Trophoblast cell (in vitro differentiated cells and primary cell): ENCODE measurements at places on chromosomes 11 and 22.
A peak's percentile ranks its signal among the peaks of the same experiment; 100 is the strongest.

DNA sequence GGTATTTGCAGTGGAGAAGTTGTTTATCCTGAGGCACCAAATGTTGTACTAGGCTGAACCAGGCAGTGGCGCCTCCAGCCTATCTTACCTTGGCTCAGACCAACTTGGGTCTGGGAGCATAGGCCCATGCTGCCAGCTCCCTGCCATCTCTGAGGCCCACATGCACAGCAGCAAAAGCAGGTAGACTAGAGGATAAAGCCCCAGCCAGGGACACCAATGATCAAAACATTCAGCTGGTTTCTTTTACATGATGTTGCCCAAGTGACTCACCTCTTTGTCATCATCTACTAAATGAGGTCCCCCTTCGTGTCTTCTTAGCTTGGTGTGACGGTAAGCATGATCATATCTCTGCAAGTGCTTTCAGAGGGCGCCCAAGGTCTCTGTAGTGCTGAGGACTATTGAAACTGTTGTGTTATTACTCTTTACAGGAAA is 112.1 kb upstream of the DRD2 start:
- no peaks in the 10 kb centered on the region for H3K36me3 ChIP-seq
- peaks cover 5% of the 10 kb centered on the region for H3K4me1 ChIP-seq
- H3K4me3 ChIP-seq, result no peak overlapping the region
- H3K27ac ChIP-seq, result no peak overlapping the region
- H3K27me3 ChIP-seq, result no peaks in the 10 kb centered on the region

DNA sequence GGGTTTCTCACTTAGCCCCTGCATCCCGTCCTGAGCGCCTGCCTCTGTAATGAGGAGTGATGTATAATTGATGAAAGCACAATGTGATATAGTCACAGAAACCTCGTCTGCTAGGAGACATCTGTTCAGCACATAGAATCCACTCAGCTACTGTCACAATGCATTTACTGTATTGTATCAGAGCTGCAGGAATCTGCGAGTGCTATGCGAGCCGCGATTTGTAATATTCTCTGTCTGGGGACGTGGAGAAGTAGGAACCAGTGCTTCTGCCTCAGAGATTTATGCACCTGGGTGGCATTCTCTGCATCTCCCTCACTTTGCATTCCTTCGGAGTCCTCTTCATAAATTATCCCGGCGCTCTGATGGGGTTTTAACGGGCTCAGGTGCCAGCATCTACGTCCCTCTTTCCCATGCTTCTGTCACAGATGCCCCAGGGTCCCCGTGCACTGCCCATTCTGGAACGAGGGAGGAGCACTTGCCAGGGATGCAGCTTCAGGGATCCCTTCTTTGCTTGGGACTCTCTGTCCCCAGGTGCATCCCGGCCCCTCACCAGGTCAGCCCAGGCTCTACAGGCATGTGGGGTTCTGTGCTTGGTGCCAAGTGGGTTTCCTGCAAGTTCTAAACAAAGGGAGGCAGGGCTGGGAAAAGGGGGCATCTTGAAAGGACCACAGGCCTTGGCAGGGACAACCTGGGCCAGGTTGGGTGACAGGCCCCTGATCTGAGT is 205.5 kb downstream of the DSCAML1 start:
- no peak overlapping the region for H3K4me3 ChIP-seq
- no peaks in the 10 kb centered on the region for H3K4me1 ChIP-seq
- no peak for DNase-seq
- no peak overlapping the region for H3K27ac ChIP-seq
- no peaks in the 10 kb centered on the region for H3K27me3 ChIP-seq

- H3K27ac ChIP-seq, result no peak within 1 kb of the TSS
- no peaks in the 10 kb centered on the region for H3K36me3 ChIP-seq
- DNase-seq, result peak; percentile 80
- H3K4me3 ChIP-seq, result no peak within 1 kb of the TSS
- peaks cover 24% of the 10 kb centered on the region for H3K4me1 ChIP-seq
- H3K27me3 ChIP-seq, result no peaks in the 10 kb centered on the region
These were observed at the start of gene CRYAB for GRCh38 chr11:111911563-111912401. Gene CRYAB, minus strand, starts transcription at chr11:111911770. Its CDS starts 46 bp downstream, at chr11:111911724.

DNA sequence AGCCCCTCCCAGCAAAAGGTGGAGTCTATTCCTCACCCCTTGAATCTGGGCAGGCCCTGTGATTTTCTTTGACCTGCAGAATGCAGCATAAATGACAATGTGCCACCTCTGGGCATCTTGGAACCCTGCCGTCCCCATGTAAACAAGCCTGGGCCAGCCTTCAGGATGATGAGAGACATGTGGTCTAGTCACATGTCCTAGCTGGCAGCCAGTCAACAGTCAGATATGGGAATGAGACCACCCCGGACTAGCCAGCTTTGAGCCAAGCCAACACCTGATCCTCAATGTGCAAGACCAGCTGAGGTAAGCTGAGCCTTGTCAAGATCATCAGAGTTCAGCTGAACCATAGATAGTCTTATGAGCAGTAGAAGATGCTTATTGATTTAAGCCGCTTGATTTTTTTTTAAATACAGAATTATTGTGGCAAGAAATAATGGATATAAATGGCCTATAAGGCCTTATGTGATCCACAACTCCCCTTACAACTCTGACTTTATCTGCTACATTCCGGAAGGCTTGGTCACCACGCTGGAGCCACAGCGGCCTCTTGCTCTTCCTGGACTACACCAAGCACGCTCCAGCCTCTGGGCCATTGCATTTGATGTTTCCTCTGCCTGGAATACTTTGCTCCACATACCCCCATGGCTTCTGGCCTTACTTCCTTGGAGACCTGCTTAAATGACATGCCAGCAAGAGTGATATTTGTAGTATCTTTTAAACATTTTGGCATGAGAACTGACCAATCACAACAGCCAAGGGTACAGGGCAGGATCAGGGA is 225.9 kb upstream of the SESN3 start:
- H3K27ac ChIP-seq, result no peak overlapping the region
- no peaks in the 10 kb centered on the region for H3K27me3 ChIP-seq
- DNase-seq, result peak; percentile 84
- H3K36me3 ChIP-seq, result no peaks in the 10 kb centered on the region
- H3K4me3 ChIP-seq, result no peak overlapping the region

GRCh38 chr11:118010738-118011461 is 24.7 kb downstream of the IL10RA start:
- no peaks in the 10 kb centered on the region for H3K4me1 ChIP-seq
- H3K4me3 ChIP-seq, result no peak overlapping the region
